ENCODE measurements at places on chromosomes 4 and X.

DNA sequence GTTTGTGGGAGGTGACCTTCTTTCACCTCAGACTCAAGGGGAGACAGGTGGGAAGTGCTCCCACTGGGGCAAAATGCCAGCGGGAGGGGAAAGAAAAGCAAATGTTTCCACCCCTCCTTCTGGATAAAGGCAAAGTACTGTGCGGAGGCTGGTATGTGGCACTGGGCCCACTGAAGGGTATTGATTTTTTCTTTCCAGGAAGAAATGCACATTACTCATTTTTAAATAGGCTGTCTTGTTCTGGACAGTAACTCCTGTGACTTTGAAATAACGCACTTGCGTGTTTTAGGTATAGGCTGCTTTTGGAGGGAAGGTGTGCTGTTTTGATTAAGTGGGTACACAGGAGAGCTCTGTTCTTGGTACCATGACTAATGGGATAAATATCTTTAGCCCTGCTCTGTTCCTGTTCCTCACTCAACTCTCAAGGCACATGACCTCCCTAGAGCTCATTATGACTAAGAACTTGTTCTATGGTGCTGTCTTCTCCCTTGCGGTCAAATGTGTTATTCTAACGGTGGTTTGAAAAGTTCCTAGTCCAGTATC lies 40.7 kb upstream of the MBTPS2 start:
- DNase-seq: no peak

- DNase-seq: no peak
These were observed 20.2 kb upstream of the MRFAP1 start for GRCh38 chr4:6620296-6620695.

DNA sequence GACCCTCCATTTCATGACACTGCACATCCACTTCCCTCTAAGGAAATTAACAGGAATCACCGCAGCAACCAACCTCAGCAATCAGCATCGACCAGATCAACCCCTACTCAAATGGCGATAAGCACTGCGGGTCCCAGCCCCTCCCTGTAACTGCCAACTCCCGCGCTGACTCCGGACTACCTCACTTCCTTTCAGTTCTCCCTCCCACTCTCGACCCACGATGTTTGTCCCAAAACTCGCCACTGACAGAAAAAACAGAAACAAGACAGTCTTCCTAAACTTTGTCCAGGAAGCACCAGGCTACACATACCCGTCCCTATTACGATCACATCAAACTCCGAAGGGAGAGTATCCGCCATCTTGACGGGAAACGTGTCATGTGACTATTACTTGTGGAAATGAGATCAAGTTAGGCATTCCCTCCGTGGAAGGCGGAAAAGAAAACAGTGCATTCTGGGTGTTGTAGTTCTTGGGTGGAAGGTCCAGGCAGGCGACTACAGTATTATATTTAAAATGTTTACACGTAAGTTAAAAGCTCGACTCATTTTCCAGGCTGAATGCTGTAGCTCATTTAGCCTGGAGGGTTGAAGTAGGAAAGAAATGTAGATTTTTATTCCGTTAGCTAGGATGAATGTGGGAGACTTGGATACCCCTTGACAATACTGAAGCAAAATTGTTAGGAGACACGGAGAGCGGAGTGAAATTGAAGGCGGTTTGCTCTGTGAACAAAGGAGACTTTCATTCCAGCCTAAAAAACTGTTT lies at the start of gene CHM:
Gene CHM, minus strand, starts transcription at position 385 of the 762 bp plus-strand sequence. Its CDS starts 26 bp downstream, at position 359.
- peak; percentile 24 for DNase-seq

GRCh38 chrX:19670854-19671620 lies 155.7 kb upstream of the MAP3K15 start:
- DNase-seq: no peak

- no peak for DNase-seq
These were observed 327.3 kb upstream of the ARX start for GRCh38 chrX:25343060-25343459.

GRCh38 chr4:146959692-146960091 lies 14.0 kb upstream of the TTC29 start:
- no peak for DNase-seq

- DNase-seq: no peak
These were observed 32.8 kb downstream of the TSC22D3 start for GRCh38 chrX:107742700-107743191.

DNA sequence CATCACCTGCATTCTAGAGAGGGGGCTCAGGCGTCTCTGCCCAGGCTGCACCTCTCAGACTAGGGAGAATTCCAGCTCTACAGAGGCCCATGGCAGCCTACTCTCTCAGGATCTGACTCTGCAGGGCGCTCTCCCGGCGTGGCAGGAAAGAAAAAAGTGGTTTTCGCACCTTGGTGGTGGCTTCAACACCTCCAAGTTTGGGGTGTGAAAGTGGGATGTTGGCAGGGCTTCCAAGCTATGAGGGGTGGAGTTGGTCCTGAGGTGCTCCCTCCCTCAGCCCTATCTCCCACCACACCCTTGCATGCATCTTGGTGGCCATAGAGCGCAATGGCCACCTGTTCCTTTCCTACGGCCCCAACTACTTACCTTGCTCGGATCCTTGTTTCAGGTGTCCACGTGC lies 166.5 kb downstream of the VSIG4 start:
- DNase-seq: no peak

- DNase-seq: no peak
These were observed 145.7 kb upstream of the MBNL3 start for GRCh38 chrX:132634521-132634920.

DNA sequence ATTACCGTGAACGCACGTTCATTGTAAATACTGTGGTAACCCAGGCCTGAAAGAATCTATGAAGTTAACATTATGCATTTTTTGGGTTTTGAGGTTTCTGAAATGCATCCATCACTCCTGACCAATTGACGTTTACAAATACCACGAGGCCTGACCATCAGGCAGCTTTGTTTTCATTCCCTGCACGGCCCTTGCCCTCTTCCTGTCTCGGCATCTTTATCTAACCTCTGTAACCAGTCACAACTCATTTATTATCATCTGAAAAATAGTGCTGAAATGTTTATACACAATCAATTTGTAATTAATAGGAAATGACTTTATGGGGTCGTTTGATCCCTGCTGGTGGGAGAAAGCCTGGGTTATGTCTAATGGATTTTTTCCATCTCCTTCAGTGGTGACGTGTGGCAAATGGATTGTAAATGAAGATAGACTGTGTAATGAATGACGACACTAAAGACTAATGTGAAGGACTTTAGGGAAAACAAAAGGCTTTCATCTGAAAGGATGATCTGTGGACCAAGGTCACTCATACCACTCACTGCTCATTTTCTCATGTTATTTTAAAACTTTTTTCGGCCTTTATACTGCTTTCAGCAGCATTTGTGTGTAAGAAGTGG lies 102.7 kb upstream of the SORBS2 start:
- no peak for DNase-seq

DNA sequence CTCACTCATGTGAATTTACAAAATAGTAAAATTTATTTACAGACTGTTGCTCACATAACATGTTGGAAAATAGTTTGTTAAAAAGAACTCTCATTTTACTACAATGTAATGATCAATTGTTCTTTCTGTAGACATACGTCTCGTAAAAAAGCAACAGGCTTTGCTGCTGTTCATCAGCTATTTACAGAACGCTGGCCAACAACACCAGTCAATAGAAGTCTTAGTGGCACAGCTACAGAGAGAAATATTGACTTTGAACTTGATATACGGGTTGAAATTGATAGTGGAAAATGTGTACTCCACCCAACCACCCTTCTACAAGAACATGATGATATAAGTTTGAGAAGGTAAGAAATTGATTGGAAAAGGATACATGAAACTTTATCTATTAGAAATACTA lies 47.6 kb upstream of the ADAD1 start:
- DNase-seq: no peak

- no peak for DNase-seq
These were observed 27.8 kb downstream of the SMS start for GRCh38 chrX:21968333-21968732.

- no peak for DNase-seq
These were observed 41.0 kb downstream of the CEP44 start for GRCh38 chr4:174324725-174325124.

DNA sequence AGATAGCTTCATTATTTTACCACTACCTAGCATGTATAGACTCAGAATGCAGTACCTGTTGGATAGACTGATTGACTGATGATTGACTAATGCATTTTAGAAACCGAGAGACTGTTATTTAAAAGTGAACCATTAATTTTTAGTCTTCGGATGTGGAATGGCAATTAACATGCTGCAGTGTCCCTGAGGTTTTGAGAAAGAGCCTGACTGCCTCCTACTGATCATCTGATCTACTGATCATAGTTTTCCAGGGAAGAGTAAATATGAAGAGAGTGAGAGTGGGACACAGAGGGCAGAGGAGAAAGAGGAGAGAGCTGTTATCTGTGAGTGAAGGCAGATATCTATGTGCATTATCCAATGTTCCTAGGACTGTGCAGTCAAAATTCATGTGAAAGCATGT lies 764.7 kb downstream of the TRIML1 start:
- DNase-seq: no peak

- DNase-seq: no peak
These were observed 59.1 kb downstream of the ANXA3 start for GRCh38 chr4:78610546-78611214.

GRCh38 chr4:36740796-36741310 lies 459.4 kb downstream of the DTHD1 start:
- DNase-seq: no peak

DNA sequence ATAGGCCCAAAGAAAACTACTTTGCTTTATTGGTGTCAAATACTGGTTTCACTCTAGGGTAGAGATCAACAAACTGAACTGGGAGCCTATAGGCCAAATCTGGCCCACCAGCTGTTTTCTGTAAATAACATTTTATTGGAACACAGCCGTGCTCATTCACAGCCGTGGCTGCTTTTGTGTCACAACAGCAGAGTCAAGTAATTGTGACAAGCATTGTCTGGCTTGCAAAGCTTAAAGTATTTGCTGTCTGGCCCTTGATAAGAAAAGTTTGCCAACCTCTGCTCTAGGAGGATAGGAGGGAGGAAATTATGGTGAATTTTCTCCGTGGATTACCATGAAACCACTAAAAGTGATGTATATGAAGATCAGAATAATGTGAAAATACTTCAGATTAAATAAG lies 53.4 kb downstream of the GPAT3 start:
- DNase-seq: no peak

- DNase-seq: no peak
These were observed 337 bp downstream of the STIM2 start for GRCh38 chr4:26860922-26861433.

All from CD8-positive, alpha-beta memory T cell (primary cell).